GM23338 (cell line): ENCODE measurements at places on chromosomes 16 and 17. TPM values are rescaled to one million over a fixed set of nuclear protein-coding genes. Genes with fewer than 3 reads are reported as not detected.
A peak's percentile ranks its signal among the peaks of the same experiment; 100 is the strongest.

Gene TAC4
- not detected in 2 replicates for total RNA-seq

Gene HYDIN
- total RNA-seq, result 5.1 and 7.7 TPM in 2 replicates

Gene CSH1
- total RNA-seq, result not detected in 2 replicates

Gene C16orf54
- total RNA-seq, result not detected in 2 replicates

Gene TRPV3
- total RNA-seq, result 0.69 and 0.70 TPM in 2 replicates

Gene KIF19
- 0.27 and 0.35 TPM in 2 replicates for total RNA-seq

Gene SRL
- total RNA-seq, result not detected in 2 replicates

- H3K27ac ChIP-seq, result no peak overlapping the region
- H3K4me1 ChIP-seq, result no peaks in the 10 kb centered on the region
- H3K27me3 ChIP-seq, result no peaks in the 10 kb centered on the region
- no peak for DNase-seq
- H3K4me3 ChIP-seq, result no peak overlapping the region
- no peaks in the 10 kb centered on the region; the same call in 1 of the 2 replicates for H3K36me3 ChIP-seq
Observed at GRCh38 chr16:89275284-89275584, 57.7 kb downstream of the ZNF778 start.

- H3K4me1 ChIP-seq, result peaks cover 11% of the 10 kb centered on the region
- peak; percentile 72 for DNase-seq
- no peak overlapping the region for H3K27ac ChIP-seq
- no peaks in the 10 kb centered on the region for H3K27me3 ChIP-seq
- H3K4me3 ChIP-seq, result no peak overlapping the region
Observed at GRCh38 chr16:66324815-66325515, 41.5 kb upstream of the CDH5 start.

DNA sequence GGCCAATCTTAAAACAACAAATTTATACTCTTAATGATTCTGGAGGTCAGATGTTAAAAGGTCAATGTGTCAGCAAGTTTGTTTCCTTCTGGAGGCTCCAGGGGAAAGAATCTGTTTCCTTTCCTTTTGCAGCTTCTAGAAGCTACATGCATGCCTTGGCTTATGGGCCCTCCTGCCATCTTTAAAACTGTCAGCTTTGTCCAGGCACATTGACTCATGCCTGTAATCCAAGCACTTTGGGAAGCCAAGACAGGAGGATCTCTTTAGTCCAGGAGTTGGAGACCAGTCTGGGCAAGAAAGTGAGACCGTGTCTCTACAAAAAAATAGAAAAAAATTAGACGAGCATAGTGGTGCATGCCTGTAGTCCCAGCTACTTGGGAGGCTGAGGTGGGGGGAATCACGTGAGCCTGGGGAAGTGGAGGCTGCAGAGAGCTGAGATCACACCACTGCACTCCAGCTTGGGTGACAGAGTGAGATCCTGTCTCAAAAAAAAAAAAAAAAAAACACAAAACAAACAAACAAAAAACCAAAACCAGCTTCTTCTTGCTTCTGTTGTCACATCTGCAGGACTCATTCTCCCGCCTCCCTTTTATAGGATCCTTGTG is 58.3 kb downstream of the NOS2 start:
- no peaks in the 10 kb centered on the region for H3K4me1 ChIP-seq
- no peak overlapping the region for H3K27ac ChIP-seq
- no peaks in the 10 kb centered on the region for H3K27me3 ChIP-seq
- no peak for DNase-seq
- H3K36me3 ChIP-seq, result no peaks in the 10 kb centered on the region
- no peak overlapping the region for H3K4me3 ChIP-seq

DNA sequence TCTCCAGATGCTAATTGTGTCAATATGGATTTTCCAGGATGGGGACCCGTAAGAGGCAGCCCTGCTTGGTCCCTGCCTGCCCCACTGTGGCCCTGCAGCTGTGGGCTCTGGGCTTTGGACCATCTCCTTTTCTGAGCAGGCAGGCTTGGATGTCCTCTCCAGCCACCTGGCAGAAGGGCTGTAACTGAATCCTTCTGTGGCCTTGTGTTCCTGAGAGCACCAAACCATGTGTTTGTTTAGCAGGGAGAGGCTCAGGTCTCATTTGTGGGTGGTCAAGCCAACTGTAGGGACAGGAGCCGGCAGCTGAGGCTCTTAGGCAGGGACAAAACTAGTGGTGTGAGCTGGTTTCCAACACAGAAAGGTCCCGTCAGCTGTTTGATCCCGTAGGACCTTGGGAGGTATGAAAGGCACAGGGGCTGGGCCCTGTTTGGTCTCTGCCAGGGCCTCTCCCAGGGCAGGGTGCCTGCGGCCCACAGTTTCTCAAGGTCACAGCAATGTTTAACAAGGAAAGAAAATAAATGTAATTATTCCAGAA is 18.5 kb downstream of the SEC14L5 start:
- no peak for DNase-seq
- no peaks in the 10 kb centered on the region for H3K36me3 ChIP-seq
- H3K27me3 ChIP-seq, result no peaks in the 10 kb centered on the region
- no peak overlapping the region for H3K27ac ChIP-seq

DNA sequence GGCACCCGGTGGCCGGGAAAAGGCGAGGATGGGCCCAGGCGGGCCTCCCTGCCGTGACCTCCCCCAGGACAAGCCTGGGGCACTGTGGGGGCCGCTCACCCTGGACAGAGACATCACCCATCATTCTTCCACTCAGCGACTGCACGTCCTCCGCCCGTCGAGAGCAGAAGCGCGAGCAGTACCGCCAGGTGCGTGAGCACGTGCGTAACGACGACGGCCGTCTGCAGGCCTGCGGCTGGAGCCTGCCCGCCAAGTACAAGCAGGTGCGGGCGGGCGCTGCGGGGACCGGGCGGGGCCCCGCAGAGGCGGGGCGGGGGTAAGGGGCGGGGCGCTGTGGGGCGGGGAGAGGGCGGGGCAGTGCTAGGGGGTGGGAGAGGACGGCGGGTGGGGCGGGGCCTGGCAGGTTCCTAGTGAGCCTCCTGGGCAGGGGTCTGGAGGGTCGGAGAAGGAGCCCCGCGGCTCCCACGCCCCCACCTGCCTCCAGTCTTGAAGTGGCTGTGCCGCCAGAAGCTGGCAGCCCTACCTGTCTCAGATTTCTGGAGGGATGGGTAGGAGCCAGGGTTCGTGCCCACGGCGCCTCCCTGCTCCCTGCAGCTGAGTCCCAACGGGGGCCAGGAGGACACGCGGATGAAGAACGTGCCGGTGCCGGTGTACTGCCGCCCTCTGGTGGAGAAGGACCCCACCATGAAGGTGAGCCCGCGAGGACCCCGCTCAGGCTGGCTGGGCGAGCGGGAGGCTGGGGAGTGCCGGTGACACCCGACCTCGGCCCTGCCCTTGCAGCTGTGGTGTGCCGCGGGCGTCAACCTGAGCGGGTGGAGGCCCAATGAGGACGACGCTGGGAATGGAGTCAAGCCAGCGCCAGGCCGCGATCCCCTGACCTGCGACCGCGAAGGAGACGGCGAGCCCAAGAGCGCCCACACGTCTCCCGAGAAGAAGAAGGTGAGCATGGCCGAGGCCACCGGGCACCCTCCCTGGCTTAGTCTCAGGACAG is 7.5 kb downstream of the NME3 start:
- no peaks in the 10 kb centered on the region for H3K27me3 ChIP-seq
- DNase-seq, result peak; percentile 92
- no peaks in the 10 kb centered on the region for H3K36me3 ChIP-seq
- no peaks in the 10 kb centered on the region; the same call in 1 of the 2 replicates for H3K4me1 ChIP-seq
- H3K27ac ChIP-seq, result no peak overlapping the region

DNA sequence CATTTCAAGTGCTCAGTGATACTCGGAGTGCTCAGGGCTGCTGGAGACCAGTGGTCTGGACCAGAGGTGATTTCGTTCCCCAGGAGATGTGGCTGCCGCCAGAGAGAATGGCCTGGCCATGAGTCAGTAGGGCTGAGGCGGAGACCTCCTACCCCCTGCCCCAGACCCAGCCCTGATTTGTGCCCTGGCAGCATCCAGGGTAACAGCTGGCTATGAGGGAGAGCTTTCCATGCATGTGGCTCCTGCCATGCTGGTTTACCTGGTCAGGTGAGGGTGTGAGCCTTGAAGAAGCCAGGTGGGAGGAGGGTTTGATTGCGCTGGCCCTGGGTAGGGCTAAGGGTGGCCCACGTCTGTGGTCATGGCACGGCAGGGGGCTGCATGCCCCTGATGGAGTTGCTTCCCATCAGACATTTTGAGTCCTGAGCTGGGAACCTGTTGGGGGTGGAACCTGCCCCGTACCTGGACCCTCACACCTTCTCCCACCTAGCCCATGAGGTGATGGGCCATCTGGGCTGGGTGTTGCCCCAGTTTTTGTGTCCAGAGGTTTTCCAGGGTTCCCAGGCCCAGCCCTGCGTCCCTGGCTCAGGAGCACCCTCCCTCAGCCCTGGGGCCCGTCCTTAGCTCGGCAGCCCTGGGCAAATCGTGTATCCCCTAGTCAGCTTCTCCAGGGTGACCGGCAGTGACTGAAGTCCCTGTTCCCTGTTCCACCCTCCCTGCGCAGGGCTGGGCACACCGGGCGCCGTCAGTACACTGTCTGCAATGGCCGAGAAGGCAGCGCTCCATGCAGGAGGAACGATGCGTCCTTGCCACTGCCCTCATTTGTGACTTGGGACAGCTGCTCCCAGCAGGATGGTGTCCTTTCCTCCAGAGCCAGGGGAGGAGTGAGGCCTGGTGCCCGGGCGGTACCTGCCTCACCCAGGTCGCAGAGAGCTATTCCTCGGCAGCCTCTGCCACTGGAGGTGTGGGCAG is 9.0 kb upstream of the CSNK1D start:
- H3K36me3 ChIP-seq, result no peaks in the 10 kb centered on the region
- peaks cover 4% of the 10 kb centered on the region; the same call in 1 of the 2 replicates for H3K4me1 ChIP-seq
- no peak for DNase-seq
- no peak overlapping the region for H3K27ac ChIP-seq
- H3K27me3 ChIP-seq, result no peaks in the 10 kb centered on the region

GRCh38 chr16:26295625-26296304 is 604.0 kb downstream of the HS3ST4 start:
- no peaks in the 10 kb centered on the region for H3K4me1 ChIP-seq
- DNase-seq, result no peak
- H3K27ac ChIP-seq, result no peak overlapping the region
- H3K36me3 ChIP-seq, result no peaks in the 10 kb centered on the region

GRCh38 chr16:3735541-3735940 is 18.2 kb upstream of the TRAP1 start:
- no peak overlapping the region for H3K4me3 ChIP-seq
- H3K27ac ChIP-seq, result no peak overlapping the region
- DNase-seq, result no peak
- H3K36me3 ChIP-seq, result peaks cover 38% of the 10 kb centered on the region

GRCh38 chr16:20746461-20746860 is 4.8 kb upstream of the THUMPD1 start:
- H3K4me1 ChIP-seq, result no peaks in the 10 kb centered on the region
- H3K27ac ChIP-seq, result no peak overlapping the region
- no peaks in the 10 kb centered on the region for H3K36me3 ChIP-seq

- H3K4me3 ChIP-seq, result no peak overlapping the region
- DNase-seq, result peak; percentile 66
- H3K36me3 ChIP-seq, result no peaks in the 10 kb centered on the region
- no peaks in the 10 kb centered on the region for H3K4me1 ChIP-seq
Observed at GRCh38 chr16:3266873-3267537, 10.6 kb upstream of the MEFV start.

- H3K4me1 ChIP-seq, result no peaks in the 10 kb centered on the region
- DNase-seq, result no peak
- no peaks in the 10 kb centered on the region for H3K36me3 ChIP-seq
- H3K27ac ChIP-seq, result no peak overlapping the region
- no peaks in the 10 kb centered on the region for H3K27me3 ChIP-seq
Observed at GRCh38 chr16:87016046-87017035, 300.9 kb downstream of the C16orf95 start.

GRCh38 chr17:8087075-8087951 is at the start of gene ALOX12B:
ALOX12B (minus strand) TSS chr17:8087716; CDS start chr17:8087442, 274 bp downstream.
- no peak within 1 kb of the TSS for H3K27ac ChIP-seq
- H3K36me3 ChIP-seq, result no peaks in the 10 kb centered on the region
- H3K27me3 ChIP-seq, result peaks cover 14% of the 10 kb centered on the region; the same call in 1 of the 2 replicates

- DNase-seq, result no peak
- no peaks in the 10 kb centered on the region for H3K36me3 ChIP-seq
- no peaks in the 10 kb centered on the region for H3K4me1 ChIP-seq
- H3K4me3 ChIP-seq, result no peak overlapping the region
- H3K27ac ChIP-seq, result no peak overlapping the region
- no peaks in the 10 kb centered on the region for H3K27me3 ChIP-seq
Observed at GRCh38 chr17:63489291-63489690, 12.4 kb downstream of the ACE start.

- H3K4me3 ChIP-seq, result no peak overlapping the region
- no peak overlapping the region for H3K27ac ChIP-seq
- no peaks in the 10 kb centered on the region for H3K36me3 ChIP-seq
- DNase-seq, result no peak
- no peaks in the 10 kb centered on the region for H3K27me3 ChIP-seq
Observed at GRCh38 chr17:40878044-40878443, 7.0 kb downstream of the KRT20 start.

GRCh38 chr17:16447676-16448075 is 32.3 kb downstream of the TRPV2 start:
- no peak for DNase-seq
- no peak overlapping the region for H3K27ac ChIP-seq
- H3K4me3 ChIP-seq, result no peak overlapping the region
- H3K36me3 ChIP-seq, result peaks cover under 1% of the 10 kb centered on the region; the same call in 1 of the 2 replicates

DNA sequence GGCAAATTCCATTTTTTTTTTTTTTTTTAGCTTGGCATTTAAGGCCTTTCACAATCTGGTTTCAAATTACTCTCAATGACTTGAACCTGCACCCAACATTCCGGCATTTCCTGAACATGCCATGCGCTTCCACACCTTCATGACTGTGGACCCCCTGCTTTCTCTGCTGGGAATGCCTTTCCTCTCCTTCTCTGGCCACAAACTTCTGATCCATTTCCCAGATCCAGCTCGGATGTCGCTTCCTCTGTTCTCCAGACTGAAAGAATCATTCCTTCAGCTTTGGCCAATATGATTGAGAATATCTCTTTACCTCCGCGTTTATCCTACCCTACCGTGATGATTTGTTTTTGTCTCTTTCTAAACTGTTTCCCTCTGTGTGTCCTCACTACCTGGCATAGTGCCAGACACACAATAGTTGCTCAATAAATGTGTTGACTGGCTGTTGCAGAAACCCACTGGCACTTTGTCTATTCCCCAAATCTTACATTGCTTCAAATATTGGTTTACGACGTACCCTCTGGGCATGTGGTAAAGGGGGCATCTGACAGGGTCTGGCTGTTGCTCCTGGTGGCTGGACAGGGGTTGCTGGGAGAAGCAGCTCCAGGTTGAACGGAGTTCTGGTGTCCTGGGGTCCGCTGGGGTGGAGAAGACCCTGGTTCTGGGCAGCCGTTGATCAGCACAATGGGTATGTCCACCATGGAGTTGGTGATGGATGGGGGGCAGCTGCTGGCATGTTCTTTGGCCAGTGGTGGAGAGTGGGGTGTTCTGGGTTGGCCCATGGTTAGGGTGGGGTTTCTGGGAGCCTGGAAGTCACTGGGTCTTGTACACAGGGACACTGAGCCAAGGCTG is 14.7 kb downstream of the TNS4 start:
- no peak overlapping the region for H3K4me3 ChIP-seq
- H3K27me3 ChIP-seq, result no peaks in the 10 kb centered on the region
- H3K27ac ChIP-seq, result no peak overlapping the region
- DNase-seq, result no peak
- no peaks in the 10 kb centered on the region for H3K36me3 ChIP-seq
